ENCODE measurements at places on chromosomes 16 and 17.

- no peak for DNase-seq
Observed at GRCh38 chr17:78037280-78037679, 78.8 kb downstream of the TNRC6C start.

- no peak for DNase-seq
Observed at GRCh38 chr17:66602659-66603384, 232.1 kb upstream of the CACNG5 start.

GRCh38 chr16:25012525-25012991 is 2.6 kb downstream of the ARHGAP17 start:
- DNase-seq, result no peak

- DNase-seq, result no peak
Observed at GRCh38 chr17:64202683-64203344, 60.2 kb downstream of the TEX2 start.

DNA sequence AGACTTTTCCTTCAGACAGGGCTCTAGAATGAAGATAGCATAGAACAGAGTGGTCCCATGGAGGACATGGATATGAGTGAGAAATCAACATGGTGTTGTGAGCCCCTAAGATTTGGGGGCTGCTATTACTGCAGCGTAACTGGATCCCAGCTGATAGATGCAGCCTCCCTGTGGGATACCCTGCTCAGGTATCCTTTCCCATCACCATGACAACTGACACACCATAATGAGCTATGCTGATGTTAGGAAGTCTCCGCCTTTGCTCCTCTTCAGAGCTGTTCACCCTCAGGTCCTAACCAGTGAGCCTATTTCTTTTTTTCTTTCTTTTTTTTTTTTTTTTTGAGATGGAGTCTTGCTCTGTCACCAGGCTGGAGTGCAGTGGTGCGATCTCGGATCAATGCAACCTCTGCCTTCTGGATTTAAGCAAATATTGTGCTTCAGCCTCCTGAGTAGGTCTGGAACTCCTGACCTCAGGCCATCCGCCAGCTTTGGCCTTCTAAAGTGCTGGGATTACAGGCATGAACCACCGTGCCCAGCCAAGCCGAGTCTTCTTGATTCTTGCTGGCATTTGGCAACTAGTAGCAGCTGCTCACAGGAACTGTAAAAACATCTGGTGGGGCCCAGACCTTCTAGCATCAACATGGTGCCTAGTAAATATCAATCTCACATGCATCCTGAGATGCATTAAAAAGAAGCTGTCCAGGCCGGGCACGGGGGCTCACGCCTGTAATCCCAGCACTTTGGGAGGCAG is 17.1 kb downstream of the STX4 start:
- no peak for DNase-seq

- DNase-seq, result no peak
Observed at GRCh38 chr17:55661256-55661758, 61.4 kb downstream of the TMEM100 start.

DNA sequence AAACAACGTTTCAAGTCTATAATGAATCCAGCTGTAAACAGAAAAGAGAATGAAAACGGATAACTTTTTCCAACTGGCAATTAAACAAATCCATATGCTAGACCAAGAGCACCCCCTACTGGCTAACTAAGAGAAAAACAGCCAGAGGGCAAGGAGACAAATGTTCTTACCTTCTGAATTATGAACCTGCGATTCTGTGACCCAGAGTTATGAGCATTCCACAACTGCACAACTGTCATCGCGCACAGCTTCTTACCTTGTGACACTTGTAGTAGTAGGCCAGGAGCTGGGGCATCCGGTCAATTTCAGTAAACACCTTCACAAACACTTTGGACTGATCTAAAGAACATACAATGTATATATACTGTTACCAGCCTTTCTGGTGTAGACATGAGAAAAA is 18.6 kb downstream of the COG7 start:
- peak; percentile 68 for DNase-seq

- no peak for DNase-seq
Observed at GRCh38 chr17:41680426-41681040, 8.2 kb upstream of the EIF1 start.

GRCh38 chr17:45184144-45184543 is 22.5 kb downstream of the HEXIM2 start:
- DNase-seq, result no peak

GRCh38 chr17:43840814-43841213 is 6.2 kb upstream of the CD300LG start:
- peak; percentile 45 for DNase-seq

GRCh38 chr17:32615326-32615725 is 128.5 kb downstream of the CDK5R1 start:
- DNase-seq, result no peak

- DNase-seq, result no peak
Observed at GRCh38 chr16:21159281-21159951, 942 bp downstream of the LDAF1 start.

DNA sequence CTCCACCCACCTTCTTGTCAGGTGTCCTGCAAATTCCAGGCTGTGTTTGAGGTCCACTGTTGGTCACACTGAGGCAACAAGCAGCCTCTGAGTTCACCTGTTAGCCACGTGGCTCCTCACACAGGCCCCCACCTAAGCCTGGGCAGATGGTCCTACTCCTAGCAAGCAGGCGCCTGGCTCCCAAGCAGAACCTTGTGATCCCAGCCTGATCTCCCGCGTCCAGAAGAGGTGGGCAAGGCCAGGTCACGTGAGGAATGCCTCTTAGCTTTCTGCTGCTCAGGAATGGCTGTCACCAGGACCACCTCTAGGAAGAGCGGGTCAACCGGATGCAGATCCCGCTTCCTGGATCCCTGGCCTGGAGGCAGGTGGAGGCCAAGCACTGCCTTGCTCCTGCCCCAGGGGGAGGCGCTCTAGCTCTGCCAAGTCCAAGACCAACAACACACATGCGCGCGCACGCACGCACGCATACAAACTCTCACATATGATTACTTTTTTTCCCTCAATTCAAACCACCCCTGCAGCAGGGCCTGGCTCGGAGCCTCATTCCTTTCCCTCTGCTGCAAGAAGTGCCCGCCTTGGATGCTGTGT is 9.5 kb downstream of the CYB561 start:
- no peak for DNase-seq

- DNase-seq, result no peak
Observed at GRCh38 chr16:13332713-13333255, 431.4 kb downstream of the SHISA9 start.

- DNase-seq, result no peak
Observed at GRCh38 chr16:23284584-23284983, 17.5 kb upstream of the SCNN1B start.

DNA sequence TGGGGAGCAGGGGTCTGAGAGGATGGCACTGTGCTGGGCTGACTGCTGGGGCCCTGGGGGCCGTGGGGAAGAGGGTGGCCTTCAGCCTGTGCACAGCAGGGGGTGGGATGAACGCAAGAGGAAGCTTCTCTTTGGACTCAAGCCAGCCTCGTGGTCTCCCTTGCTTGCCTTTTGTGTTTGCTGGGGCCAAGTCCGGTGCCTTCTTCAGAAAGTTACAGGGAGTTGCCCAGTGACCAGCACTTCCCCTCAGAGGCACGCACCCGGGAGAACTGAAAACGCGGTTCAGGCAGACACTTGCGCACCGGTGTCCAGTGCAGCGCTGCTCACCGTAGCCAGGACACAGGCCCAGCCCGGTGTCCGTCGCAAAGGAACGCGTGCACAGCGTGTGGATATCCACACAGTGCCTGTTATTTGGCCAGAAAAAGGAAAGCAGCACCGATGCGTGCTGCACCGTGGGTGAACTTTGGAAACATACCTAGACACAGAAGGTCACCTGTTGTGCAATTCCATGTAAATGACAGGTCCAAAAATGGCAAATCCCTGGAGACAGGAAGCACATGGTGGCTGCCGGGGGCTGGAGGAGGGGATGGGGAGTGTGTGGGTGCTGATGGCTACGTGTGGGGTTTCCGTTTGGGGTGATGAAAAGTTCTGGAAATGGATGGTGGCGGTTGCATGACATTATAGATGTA is 29.4 kb upstream of the NUDT16L1 start:
- DNase-seq, result no peak

- DNase-seq, result no peak
Observed at GRCh38 chr16:987906-988305, 6.3 kb downstream of the SOX8 start.

- no peak for DNase-seq
Observed at GRCh38 chr17:68161644-68162428, 86.0 kb upstream of the AMZ2 start.

- no peak for DNase-seq
Observed at GRCh38 chr17:83200751-83201150, 121.3 kb downstream of the METRNL start.

GRCh38 chr16:72975809-72976437 is 72.0 kb downstream of the ZFHX3 start:
- DNase-seq, result no peak

DNA sequence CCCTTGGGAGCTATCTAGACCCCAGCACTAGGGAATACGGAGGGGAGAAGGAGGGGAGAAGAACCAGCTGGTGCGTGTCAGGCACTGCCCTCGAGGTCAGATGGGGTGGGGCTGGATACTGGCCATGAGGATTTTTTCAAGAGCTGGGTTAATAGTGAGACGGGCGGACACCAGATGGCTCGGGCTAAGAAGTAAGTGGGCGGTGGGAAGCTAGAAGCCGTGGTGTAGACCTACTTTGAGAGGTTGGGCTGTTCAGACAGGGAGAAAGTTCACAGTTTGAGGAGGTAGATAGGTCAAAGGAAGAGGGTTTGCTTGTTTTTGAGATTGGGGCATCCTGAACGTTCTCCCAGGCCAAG is 303.8 kb downstream of the SEC14L1 start:
- no peak for DNase-seq

GRCh38 chr17:78488867-78489634 is 88.1 kb downstream of the DNAH17 start:
- no peak for DNase-seq

- no peak for DNase-seq
Observed at GRCh38 chr17:8327303-8327649, 12.4 kb upstream of the ODF4 start.

All from HEK293T (cell line).